ENCODE measurements at places on chromosomes 7 and 10.

DNA sequence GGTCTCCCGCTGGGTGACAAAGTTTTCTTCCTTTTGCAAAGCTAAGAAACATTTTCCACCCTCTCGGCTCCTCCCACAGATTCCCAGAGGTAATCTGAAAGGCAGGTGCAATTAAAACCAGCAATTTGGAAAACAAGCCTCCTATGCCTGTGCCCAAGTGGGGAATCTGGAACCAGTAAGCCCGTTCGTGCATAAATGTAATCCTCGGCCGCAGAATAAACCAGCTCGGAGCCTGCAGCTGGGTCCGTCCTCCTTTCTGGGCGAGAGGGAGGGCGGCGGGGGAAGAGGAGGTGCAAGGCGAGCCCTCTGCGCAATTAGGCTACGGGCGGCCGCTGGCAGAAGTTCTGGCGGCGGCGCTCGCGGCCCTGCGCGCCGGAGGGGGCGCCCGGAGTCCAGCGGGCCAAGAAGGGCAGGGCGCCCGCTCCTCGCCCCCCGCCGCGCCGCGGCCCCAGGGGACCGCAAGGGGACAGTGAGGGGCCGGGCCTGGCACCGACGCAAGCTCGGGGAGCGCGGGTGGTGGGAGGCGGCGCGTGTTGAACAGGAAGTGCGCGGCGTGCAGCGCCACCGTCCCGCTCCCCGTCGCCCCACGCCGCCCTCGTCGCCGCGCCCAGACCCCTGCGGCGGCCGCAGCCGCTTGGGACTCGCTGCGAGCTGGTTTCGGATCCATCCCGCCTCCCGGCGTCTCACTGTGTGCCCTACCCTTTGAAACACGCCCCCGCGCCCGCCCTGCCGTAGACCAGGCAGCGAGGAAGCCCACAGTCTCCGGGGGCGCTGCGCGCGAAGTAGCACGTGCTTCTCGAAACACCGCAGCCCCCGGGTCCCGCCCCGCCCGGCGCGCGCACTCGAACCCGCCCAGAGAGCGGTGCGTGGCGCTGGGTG, at the start of gene PRKAG2:
PRKAG2 (minus strand) TSS at position 217 of the 879 bp plus-strand sequence. CDS start 495 bp downstream, outside the sequence.
- peak; percentile 54 for DNase-seq

GRCh38 chr10:34139559-34139958, 675.5 kb downstream of the PARD3 start:
- DNase-seq, result no peak

DNA sequence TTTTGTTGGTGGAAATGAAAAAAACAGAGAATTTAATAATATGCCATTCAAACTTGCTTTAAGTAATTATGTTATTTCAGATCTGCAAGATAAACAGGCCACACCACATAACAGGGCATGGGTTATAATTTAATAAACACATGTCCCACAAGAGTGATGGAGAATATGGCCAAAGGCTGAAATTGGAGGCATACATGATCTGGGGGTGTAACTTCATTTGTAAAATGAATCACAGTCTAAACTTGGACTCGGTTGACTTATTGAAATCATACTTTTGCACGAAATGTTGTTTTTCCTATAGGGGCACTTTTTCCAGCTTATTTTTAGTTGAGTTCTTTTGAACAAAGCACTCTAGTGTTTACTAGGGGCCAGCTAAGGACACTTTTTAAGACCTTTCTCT, 151.6 kb downstream of the TMEM26 start:
- no peak for DNase-seq

- DNase-seq, result no peak
Measured at GRCh38 chr7:129479831-129480230, 22.5 kb upstream of the SMKR1 start.

DNA sequence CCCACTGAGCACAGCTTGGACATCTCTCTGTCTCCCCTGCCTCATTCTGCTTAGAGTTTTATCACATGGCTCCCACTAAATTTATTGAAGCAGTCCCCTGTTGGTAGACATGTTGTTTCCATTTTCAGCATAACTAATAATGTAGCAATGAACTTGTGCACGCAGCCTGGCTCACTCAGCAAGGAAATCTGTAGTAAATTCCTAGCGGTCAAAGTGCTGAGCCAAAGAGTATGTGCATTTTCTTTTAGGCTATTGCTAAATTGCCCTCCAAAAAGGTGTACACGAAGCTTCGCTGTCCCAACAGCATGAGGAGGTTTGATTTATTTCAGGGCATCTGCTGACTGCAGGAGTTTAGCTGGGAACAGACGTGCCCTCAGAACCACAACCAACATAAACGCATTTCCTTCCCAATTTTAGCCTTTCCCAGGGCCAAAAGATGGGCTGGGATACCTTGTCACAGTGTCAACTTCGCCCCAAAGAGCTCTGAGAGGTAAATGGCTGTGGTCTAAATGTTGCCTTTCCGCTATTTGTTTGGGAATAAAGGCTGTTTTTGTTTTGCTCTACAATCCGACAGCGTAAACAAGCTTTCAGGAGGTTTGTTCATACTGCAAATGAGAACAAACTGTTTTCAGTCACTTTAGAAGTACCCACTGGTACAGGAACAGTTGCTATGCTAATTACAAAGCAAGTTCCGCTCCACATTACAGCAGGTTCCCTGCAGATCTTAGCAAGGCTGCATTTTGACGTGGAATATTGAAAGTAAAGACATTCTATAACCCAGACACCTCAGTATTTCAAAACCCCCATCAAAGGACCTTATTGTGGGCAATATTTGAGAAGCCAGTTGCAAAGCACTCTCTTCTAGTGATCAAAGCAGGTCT, 16.8 kb downstream of the VSIR start:
- no peak for DNase-seq

DNA sequence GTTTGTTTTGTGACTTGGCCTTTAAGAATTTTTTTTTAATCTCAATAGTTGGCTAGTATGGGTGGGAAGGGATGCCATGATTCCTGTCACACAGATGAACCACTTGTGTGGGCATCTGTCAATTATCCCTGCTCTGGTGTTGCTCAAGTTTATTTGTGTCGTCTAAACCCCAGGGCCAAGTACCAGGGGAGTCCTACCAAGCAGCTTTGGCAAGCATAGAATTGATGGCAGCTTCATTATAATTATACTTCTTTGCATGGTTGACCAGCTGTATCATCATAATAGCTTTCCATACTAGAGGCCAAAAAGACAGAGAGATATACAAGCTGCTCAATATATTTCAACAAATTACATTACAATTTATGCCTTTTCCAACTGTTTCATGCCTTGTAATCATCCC, 30.4 kb downstream of the SUGCT start:
- DNase-seq, result no peak

DNA sequence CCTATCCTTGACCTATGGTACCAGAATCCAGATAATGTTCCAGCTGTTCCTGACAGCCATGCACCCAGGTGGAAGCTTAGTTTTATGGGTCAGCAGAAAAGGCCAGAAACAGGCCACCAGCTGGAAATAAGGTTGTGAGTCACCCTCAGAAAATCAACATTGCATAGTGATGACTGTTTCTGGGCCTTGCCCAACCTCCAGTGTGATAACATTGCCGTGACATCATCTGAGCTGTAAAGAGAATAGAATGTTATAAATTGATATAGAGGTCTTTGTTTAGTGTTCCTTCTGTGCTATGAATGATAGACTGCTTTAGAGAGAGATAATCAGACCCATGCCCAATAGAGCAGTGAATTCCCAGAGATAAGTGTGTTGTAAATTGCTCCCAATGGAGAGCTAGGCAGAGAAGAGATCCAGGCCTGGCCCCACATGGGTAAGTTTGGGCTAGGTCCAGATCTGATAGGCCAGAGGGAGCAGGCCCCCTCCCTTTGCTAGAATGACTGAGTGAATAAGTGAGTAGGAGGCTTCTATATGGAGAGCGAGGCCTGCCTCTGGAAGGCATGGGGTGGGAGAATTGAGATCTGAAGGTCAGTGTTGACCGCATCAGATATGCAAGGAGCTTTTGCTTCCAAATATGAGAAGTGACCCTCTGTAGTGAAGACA, 14.2 kb upstream of the HPS1 start:
- DNase-seq, result no peak

GRCh38 chr7:128902761-128903585, 7.5 kb downstream of the KCP start:
- DNase-seq, result no peak

GRCh38 chr7:133827707-133828623, 299.2 kb upstream of the LRGUK start:
- no peak for DNase-seq
